NCI-H2029 (cell line): ENCODE measurements at places on chromosomes 13 and 19.

GRCh38 chr13:24894277-24894971 is 130.5 kb downstream of the RNF17 start:
- DNase-seq = no peak

DNA sequence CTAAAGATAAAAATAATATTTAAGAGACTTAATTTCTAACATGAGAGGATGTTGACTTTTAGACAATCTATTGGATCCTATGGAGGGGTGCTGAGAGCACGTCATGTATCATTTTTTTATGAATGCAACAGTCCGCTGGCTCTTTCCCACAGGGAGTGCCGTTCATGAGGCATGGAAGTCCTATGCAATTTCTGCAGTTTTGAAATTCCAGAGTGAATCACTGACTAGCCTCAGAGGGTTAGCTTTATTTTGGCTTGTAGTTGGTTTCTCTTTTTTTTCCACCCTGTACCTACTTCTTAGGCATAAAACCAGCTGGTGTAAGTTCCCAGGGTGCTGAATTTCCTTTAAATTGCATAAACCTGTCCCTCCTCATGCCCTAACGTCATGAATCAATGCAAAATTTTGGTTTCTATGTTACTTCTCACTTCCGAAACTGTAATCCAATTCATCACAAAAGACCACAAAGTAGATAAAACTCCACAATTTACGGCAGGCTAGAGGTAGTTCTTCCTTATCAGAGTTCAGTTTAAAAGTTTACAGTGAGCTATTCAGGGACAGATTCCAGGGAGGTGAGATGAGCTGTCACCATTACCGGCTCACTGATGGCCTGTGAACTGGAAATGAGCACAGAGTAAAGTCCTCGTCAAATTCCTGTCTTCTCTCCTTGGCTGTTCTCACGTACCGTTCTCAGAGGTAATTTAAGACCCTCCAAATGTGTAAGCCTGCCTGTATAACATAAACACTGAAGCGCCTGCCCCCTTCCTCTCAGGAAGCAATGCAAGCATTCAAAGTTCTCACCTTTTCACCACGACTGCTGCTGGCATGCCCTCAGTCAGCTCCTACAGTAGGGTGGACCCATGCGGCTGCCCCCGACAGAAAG is 216.6 kb upstream of the SLC10A2 start:
- DNase-seq = no peak

DNA sequence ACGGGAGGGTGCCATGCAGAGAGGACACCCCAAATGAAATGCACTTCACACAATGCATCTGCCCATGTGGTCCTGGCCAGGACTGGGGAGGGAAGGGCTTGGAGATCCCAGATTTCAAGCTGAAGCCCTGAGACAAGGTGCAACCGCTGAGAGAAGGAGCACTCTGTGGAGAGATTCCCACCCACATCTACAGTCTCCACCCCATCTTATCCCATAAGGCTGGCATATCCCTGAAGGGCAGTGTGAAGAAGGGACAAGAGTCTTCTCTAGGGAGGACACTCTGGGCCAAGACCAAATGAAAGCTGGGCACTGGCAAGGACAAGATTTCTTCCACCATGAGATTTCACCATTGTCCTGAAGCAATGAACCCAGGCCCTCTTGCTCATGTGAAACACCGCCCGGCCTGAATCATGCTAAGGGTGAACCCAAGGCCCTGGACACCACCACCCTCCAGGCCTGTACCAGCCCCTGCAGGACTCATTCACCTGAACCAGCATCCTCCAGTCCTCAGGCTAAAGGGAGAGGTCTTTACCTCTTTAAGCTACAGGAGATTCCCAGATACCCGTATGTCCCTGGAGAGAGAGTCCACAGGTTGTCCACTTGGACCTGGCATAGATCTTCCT is 20.5 kb downstream of the CEACAM4 start:
- DNase-seq = no peak

- DNase-seq = peak; percentile 39
Observed at GRCh38 chr19:58021541-58022282, 12.1 kb upstream of the ZSCAN1 start.

DNA sequence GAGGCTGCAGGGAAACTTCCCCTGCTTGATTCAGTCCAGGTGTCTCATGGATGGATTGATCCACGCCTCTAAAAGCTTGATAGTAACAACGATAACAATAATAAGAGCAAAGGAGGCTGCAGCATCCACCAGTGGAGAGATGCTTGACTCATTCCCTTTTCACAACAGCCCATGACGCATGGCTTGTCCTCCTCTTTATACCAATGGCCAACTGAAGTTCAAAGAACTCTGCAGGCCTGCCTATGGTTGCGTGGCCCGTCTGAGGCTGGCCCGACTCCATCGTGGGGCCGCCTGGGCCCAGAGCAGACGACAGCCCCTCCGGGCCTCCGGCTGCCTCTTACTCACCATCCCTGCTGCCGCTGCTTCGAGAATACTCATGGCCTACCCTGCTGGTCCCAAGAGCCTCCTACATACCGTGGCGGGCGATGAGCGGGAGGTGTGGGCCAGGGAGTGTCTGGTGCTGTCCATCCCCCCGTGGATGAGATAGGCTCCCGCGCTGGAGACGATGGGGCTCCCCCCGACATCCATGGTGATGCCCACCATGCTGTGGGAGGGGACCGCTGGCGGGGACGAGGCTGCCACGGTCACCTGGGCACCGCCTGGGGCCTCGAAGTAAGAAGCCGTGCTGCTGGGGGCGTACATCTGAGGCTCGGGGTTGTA is 61.8 kb upstream of the RANBP3 start:
- no peak for DNase-seq

- DNase-seq = no peak
Observed at GRCh38 chr19:3375221-3376090, 9.1 kb downstream of the NFIC start.

DNA sequence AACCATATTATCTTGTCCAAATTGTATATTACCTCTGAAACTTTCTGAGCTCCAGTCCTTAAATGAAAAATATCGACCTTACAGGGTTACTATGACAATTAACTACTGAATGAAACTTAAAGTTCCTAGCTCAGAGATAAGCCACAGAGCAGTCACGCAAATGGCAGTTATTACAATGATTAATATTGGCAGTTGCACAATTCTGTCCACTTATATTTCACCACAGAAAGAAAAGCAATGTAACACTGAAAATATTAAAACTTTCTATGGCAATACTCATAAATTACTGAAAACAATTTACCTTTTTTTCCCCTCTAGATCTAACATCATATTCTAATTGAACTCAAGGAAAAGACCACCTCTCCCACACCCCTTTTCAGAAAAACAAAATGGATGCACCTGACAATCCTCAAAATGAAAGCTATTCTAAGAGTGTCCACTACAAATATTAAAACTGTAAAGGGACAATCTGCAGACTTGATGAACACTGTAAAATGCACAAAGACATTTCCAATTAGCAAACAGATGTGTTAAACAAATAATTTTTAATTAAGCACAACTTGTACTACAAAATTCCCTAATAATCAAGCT is 14.6 kb downstream of the LNX2 start:
- DNase-seq = no peak

GRCh38 chr13:46684287-46685001 is 112.5 kb downstream of the ESD start:
- DNase-seq = no peak

DNA sequence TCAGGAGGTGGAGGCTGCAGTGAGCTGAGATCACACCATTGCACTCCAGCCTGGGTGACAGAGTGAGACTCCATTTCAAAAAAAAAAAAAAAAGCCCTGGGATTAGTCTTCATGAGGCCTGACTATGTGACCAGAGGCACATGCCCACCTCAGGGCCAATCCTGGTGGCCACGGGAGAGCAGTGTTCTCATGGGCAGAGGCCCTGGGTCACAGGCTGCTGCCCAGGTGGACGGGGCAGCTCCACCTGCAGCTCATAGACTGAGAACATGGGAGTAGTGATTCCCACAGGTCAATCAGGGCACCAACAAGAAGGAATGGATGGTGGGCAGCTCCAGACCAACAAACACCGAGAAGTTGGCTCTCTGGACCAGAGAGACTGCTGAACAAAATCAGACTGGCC is 26.1 kb upstream of the PEPD start:
- DNase-seq = no peak

DNA sequence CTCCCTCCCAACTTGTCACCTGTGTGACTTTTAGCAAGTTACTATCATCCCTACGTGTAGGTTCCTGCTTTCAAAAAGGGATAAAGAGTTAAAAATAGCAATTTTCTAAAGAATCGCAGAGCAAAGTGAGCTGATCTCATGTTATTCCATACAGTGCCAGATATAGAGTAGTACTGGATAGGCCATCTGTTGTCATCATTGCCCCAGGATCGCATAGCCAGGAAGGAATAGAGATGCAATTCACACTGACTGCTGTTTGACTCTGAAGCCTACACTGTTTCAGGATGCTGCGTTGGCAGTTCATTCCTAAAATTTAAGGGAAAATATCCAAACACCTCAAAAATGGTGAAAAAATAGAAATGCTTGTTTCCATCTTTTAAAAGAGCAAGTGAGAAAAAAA is 138.9 kb downstream of the SHISA2 start:
- DNase-seq = no peak

DNA sequence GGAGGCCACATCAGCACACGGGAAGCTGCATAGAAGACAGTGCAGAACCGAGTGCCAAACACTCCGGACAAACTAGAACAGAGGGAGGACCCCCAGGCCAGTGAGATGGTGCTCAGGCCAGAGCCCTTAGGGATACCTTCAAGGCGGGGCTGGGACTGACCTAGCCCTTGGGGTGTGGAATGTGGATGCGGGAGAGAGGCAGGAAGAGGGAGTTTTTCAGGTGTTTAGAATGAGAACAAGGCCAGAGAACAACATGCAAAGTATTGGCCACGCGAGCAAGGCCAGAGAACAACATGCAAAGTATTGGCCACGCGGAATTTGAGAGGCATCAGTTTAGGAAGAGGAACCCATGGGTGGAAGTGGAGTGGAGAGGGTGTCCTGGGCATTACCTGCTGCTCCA is 65.1 kb upstream of the ATP12A start:
- DNase-seq = no peak

DNA sequence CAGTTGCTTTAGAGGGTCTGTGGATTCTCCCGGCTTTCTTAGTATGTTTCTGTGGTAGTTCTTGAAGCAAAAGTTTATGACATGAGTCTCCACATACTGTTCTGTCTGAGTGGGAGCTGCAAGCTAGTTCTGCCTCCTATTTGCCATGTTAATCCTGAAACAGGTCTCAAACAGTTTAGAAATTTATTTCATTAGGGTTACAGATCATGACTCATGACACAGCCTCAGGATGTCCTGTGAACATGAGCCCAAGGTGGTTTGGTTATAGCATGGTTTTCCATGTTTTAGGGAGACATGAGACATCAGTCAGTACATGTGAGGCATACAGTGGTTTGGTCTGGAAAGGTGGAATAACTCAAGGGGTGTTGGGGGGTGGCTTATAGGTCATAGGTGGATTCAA is 77.5 kb downstream of the FNDC3A start:
- no peak for DNase-seq

DNA sequence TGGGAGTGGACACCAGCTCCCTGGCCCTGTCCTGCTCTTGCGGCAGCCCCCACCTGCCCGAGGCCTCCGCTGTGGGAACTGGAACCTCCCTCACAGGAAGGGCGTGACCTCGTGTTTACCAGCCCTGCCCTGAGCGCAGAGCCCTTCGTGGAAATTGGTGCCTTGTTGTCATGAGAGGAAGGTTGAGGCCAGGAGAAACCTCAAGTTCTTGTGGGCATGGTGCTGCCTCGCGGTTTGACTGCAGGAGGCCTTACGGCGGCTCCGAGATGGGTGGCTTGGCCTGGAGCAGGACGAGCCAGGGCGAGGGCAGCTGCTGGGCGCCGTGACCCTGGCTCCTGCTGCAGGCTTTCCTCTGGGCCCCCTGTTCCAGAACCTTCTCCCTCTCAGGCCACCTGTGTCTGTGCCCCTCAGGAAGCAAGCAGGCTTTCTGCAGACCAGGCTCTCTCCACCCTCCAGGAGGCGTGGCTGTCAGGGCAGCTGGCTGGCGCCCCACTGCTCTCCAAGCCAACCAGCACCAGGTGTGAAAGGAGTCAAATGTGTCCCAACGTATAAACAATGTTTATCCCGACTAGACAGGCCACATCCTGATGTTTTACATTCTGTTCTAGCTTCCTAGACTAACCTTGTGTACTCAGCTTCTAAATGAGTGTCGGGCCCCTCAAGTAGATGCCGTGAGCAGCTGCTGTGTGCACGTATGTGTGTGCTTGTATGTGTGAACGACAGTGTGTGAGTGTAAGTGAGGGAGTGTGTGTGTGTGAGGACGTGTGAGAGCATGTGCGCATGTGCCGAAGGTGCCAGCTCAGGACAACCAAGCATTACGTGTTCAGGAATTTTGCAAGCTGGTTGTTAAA is 10.4 kb upstream of the RASA3 start:
- DNase-seq = peak; percentile 83

GRCh38 chr13:67416047-67416925 is 186.2 kb upstream of the PCDH9 start:
- no peak for DNase-seq

DNA sequence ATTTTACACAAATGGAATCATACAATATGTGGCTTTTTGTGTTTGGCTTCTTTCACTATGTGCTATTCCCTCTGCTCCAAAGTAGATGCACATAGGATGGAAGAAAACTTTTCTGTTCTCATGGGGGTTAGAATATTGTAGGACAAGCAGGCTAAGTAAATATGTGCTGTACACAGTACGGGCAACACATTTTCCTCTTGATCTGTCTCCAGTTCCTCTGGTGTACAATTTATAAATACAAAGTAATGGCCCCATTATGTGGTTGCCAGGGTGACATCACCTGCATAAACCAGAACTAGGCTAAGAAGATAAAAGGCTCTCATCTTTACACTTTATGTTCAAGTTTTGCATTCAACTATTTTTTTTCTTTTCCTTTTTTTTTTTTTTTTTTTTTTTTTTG is 41.0 kb upstream of the SOX21 start:
- peak; percentile 28 for DNase-seq

DNA sequence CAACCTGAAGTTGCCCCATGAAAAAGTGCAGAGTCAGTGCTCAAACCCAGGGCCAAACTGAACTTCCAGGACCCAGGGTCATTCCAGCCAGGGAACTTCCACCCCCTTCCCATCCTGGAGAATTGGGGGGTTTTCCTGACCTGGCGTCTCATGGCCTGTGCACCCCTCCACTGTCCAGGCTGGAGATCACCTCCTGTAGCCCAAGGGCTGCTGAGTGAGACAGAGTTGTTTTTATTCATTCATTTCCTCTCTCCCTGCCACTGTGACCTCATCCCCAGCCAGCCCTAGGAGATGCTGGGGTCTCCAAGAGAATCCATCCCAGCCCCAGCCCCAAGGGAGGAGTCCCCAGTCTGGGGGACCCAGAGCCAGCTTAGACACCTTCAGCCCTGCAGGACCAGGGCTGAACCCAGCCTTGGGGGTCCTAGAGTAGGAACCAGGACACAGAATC is 4.2 kb downstream of the FCHO1 start:
- no peak for DNase-seq

- no peak for DNase-seq
Observed at GRCh38 chr19:16836115-16837034, 7.2 kb downstream of the SIN3B start.

- no peak for DNase-seq
Observed at GRCh38 chr13:76913898-76914297, 27.7 kb upstream of the KCTD12 start.

- DNase-seq = no peak
Observed at GRCh38 chr13:39499604-39500003, 103.4 kb downstream of the LHFPL6 start.
